ENCODE measurements at places on chromosomes 5 and 9.

DNA sequence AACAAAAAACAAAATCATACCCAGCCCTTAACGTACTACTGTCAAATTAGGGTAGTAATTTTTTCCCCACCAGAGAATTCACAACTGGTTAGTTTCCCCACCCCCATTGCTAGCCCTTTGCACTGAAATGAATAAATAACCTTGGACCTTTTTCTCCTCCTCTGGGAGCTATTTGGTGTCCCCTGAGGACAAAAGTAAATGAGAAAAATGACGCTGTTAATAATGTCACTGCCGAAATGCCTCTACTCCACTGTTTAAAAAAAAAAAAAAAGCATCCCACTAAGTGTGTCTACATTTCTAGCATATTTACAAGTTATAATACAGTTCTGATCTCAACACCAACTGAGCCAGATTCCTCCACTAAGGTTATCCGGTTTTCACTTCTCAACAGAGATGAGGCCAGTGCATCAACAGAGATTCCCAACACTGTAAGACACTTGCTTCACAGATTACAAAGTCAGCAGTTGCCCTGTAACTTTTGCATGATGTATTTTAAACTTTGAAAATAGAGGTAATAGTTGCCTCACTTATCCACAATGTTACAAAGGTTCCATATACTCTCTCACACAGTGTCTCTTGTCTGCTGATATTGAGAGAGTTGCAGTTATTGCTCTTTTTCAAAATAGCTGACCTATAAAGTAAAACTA lies 5.1 kb upstream of the NFIB start:
- no peak for DNase-seq

DNA sequence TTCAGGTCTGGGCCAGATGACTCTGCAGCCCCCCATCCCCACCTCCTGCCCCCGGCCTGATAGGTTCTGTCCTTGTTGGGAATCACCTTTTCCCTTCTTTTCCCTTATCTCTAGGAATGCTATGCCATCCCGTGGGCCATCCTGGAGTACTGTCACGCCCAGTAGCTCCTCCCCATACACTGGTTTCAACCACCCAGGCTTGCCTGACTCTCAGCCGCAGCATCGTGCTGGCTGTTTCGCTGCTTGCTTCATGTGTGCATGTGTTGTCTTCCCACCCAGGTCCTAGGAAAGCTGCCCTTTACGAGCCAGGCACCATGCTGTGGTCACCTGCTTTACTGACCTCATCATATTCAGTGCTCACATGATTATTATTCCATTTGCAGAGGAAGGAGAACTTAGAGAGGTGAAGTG lies 71.8 kb downstream of the ANGPTL2 start:
- DNase-seq, result no peak

DNA sequence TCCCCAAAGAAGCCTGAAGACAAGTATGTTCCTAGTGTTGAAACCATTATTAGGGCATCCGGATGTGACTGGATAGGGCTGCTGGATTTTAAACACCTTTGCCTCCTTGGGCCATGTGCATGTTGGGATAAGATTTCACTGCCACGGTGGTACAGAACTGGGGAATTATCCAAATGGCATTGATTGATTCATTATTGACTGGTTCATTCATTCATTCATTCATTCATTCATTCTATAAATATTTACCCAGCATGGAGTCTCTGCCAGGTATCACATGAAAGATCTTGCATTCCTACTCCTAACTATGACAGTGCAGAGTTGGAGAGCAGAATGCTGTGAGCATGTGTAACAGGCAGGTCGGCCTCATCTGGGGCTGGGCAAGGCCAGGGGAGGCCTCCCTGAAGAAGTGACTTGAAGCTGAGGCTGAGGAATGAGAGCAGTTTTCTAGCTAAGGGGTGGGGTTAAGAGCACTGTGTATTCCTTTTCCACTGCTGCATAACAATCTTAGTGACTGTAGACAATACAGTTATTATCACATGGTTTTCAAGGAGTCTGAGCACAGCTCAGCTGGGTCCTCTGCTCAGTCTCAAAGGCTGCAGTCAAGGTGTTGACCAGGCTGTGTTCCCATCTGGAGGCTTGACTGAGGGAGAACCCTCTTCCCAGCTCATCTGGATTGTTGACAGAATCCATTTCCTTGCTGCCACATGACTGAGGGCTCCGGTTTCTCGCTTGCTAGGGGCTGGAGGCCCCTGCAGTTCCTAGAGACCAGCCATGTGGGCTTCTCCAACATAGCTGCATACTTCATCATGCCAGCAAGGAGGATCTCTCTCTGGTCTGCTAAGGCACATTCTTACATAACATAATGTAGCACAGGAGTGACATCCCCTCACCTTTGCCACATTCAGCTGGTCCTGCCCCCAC lies 35.7 kb downstream of the AK8 start:
- no peak for DNase-seq

- peak; percentile 6 for DNase-seq
Measured at GRCh38 chr5:124906339-124907097, 160.1 kb upstream of the ZNF608 start.

DNA sequence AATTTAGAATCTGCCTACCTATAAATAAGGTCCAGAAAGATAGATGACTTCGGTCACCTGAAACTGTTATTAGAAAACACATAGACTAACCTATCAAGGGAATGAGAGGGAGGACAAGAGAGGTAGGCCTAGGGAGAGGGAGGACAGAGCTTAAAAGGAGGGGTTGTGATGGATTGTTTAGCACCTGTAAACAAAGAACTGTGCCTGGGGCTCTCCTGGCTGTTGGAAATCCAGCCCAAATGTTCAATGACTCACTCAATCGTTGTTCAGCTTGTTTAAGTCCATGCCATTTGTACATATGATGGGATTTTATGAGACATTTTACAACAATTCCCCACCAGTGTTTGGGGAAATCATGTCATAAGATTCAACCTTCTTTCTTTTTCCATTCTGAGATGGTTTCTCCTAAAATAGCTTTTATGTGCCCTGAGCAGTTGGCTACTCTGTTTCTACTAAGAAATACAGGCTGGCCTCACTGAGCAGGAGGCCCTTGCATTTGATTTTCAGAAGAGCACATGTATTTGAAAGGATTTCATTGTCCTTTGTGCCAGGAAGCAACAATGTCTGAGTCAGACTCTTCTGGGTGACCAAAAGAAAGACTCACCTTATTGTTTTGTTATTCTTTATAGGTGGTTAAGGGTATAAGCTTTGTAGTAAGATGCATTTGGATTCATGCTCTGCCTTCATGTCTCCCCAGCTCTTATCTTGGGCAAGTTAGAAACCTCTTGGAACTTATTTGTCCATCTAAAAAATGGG lies 48.2 kb upstream of the GPR151 start:
- DNase-seq, result no peak

- no peak for DNase-seq
Measured at GRCh38 chr5:140112685-140113179, 1.2 kb upstream of the PURA start.

DNA sequence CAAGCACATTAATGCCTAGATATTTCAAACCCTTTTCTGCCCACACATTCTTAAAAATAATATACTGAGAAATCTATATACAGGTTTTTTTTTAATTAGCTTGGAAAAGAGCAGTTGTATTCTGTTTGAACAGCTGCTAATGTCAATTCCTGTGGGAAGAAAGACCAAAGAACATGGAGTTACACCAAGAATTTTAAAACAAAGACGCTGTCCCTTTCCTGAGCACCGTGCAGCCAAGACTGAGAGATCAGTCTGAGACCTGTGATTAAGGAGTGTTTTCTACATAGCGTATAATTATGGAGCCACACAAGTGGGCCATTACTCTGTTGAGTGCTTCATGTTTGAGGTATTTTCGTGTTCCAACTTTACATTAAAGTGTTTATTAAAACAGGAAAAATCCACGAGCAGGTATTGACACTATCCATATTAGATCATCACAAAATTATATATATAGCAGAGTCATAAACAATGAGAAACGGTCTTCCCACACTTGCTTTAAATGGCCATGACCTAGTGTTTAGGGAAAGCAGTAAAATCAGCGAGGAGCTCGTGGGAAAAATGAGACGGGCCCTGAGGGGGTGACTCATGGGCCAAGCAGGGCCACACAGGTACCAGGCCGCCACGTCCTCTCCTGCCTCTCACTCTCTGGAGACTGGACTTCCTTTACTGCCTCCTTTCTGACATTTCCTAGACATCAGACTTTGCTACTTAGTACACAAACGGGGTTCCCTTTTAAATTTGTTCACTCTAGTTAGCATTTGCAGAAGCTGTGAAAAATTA lies 153.1 kb upstream of the OTULINL start:
- DNase-seq, result no peak

DNA sequence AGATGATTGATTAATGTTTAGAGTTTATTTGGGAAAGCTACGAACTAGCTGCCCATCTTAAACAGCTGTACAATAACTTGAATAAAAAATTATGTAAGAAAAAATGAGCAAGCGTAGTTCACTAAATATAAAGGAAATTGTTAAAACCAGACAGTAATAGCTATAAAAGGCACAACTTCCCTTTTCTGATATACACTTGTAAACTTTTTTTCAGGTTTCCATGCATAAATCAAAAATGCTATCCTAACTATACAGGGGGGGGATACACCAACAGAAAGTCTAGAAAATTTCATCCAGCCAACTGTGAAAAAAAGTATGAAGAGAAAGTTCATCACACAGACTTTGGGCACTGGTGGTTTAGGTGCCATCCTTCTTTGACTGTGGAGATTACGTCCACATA lies 122.3 kb downstream of the NR3C1 start:
- DNase-seq, result no peak

DNA sequence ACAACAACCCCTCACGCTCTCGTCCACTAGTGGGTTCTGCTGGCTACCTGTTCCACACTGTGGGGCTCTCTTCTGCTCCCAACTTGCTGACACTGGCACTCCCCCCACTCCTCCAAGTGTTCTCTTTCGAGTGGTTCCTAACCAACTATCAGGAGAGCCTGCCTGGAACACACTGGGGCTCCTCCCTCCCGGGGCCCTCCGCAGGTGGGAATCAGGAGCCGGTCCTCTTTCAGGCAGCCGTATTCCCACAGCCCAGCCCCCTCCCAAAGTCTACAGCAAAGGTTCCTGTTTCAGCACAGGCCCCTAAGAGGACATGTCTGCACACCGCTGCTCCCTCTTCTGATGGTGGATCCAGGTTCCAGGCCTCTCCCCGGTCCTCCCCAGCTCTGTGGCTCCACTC lies 165.9 kb downstream of the FSTL4 start:
- no peak for DNase-seq

- DNase-seq, result no peak
Measured at GRCh38 chr9:126523611-126524111, 90.1 kb upstream of the LMX1B start.

DNA sequence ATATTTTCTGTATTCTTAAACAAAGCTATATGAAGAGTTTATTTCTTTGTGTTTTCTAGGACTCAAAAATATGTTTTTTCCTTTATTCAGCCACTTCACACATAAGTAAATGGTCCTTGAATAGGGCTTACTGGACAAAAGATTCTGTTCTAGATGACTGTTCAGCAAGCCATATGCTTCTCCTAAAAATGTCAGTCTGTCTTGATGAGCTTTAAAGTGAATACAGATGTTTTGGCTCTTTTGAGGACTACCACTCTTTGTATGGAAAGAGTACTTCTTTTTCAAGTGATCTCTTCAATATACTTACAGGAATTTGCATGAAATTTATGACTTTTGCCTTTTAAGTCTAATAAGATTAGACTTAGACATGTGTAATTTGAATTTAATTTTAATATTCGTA lies 8.4 kb downstream of the NDUFS4 start:
- no peak for DNase-seq

DNA sequence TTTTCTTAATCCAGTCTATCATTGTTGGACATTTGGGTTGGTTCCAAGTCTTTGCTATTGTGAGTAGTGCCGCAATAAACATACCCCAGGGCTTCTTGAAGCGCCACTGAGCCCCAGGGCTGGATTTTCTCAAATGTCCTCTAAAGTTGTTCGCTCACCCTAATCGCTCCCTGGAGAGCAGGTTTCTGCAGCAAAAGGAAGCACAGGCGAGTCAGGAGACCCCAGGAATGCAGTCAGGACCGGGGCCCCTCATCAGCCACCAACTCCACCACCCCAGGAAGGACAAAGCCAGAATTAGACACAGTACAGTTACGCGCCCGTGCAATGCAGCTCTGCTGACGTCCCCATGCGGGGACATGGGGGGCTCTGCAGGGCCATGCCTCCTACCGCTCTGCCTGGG lies 15.7 kb upstream of the OBP2B start:
- no peak for DNase-seq

DNA sequence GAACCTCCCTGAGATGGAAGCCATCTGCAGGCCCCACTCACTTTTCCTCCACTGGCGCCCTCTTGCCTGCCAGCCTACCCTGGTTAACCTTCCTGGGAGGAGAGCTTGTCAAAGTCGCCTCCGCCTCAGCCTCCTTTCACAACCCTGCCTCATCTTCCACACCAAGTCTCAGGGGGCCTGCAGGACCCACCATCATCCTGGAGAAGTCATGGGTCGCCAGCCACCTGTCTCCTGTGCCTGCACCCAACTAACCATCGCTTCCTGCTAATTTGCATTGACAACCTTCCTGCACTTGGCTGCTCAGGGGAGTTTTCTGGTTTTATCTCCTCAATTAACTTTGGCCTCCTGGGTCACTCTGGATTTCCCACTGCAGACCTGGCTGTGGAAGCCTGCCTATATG lies 52.8 kb upstream of the GRHPR start:
- no peak for DNase-seq

- no peak for DNase-seq
Measured at GRCh38 chr5:106827061-106827460, 843.7 kb downstream of the EFNA5 start.

GRCh38 chr5:59789894-59790293 lies 103.6 kb downstream of the PDE4D start:
- no peak for DNase-seq

GRCh38 chr5:181235689-181236366 lies 7.9 kb downstream of the RACK1 start:
- DNase-seq, result no peak

GRCh38 chr5:167294882-167295680 lies 996.4 kb upstream of the WWC1 start:
- no peak for DNase-seq

DNA sequence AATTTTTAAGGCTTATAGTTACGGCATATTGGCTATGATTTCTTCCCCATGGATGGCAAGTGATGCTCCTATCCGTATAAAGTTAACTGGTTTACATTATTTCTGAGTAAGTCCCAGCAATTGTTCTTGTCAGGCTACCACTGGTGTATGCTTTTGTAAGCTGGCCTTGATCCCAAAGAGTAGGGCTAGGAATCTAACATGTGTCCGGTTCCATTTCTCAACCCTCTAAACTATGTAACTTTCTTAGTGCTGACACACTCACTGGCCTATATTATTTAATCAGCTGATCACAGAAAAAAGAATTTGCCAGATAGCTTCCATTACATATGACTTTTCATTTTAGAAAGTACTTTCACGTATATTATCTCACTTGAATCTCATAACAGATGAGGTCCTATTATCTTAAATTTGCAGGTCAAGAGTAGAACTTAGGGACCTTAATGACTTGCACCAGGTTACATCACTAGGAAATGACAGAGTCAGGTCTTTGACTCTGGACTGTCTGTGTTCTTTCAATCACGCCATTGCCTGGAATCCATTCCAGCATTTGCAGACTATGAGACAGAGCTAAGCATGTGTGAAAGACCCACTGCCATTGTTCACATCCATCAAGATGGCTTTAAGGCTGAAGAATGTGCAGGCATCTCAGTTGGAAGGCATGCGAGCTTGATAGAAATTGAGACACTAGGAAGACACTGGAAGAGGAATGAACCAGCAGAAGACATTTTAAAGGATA lies 362.9 kb downstream of the ARRDC3 start:
- no peak for DNase-seq

All from nephron progenitor cell (in vitro differentiated cells).